T-cell (primary cell): ENCODE measurements at places on chromosomes 16 and 17.

GRCh38 chr17:45869676-45870341 lies 24.5 kb upstream of the MAPT start:
- peaks cover 8% of the 10 kb centered on the region for H3K27me3 ChIP-seq
- H3K4me1 ChIP-seq = peaks cover 4% of the 10 kb centered on the region
- no peaks in the 10 kb centered on the region for H3K36me3 ChIP-seq
- no peak for DNase-seq
- H3K27ac ChIP-seq = no peak overlapping the region
- H3K4me3 ChIP-seq = no peak overlapping the region

- H3K27me3 ChIP-seq = no peaks in the 10 kb centered on the region
- H3K27ac ChIP-seq = no peak overlapping the region
- H3K36me3 ChIP-seq = no peaks in the 10 kb centered on the region
- H3K4me3 ChIP-seq = no peak overlapping the region
- no peaks in the 10 kb centered on the region for H3K4me1 ChIP-seq
These were observed 33.1 kb upstream of the DDX52 start for GRCh38 chr17:37676115-37676925.

- H3K27me3 ChIP-seq = no peaks in the 10 kb centered on the region
- H3K27ac ChIP-seq = peak overlapping the region; percentile 92
- H3K4me3 ChIP-seq = peak overlapping the region; percentile 60
- peaks cover 41% of the 10 kb centered on the region for H3K4me1 ChIP-seq
- no peaks in the 10 kb centered on the region for H3K36me3 ChIP-seq
- DNase-seq = peak; percentile 60
These were observed 28.1 kb downstream of the KIAA0513 start for GRCh38 chr16:85055493-85056210.

- no peaks in the 10 kb centered on the region for H3K36me3 ChIP-seq
- H3K27ac ChIP-seq = no peak overlapping the region
- no peak for DNase-seq
- H3K27me3 ChIP-seq = no peaks in the 10 kb centered on the region
- no peaks in the 10 kb centered on the region for H3K4me1 ChIP-seq
These were observed 14.8 kb upstream of the NUP93 start for GRCh38 chr16:56715126-56715525.

DNA sequence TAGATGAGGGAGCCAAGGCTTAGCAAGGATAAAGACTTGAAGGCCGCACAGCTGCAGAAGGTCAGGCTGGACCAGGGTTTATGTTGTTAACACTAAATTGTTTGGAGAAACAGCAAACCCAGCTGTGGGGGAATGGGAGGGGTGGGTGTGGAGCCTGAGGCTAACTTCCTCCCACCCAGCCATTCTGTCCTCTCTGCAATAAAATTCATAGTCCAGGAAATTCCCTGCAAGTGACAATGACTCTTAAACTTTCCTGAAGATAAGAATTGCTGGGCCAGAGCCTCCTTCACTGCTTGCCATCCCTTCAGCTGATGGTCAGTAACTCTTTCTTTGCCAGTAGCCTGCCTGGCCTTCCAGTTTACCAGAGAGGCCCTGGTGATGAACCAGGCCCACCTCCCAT lies 19.4 kb upstream of the ATP5MC1 start:
- DNase-seq = no peak
- no peaks in the 10 kb centered on the region for H3K4me1 ChIP-seq
- H3K4me3 ChIP-seq = no peak overlapping the region
- no peaks in the 10 kb centered on the region for H3K36me3 ChIP-seq
- no peak overlapping the region for H3K27ac ChIP-seq

GRCh38 chr16:67150047-67150832 lies 558 bp downstream of the B3GNT9 start:
- peaks cover 2% of the 10 kb centered on the region for H3K4me1 ChIP-seq
- no peak for DNase-seq
- peak overlapping the region; percentile 57 for H3K4me3 ChIP-seq
- H3K27me3 ChIP-seq = no peaks in the 10 kb centered on the region
- H3K27ac ChIP-seq = no peak overlapping the region
- H3K36me3 ChIP-seq = peaks cover 2% of the 10 kb centered on the region

DNA sequence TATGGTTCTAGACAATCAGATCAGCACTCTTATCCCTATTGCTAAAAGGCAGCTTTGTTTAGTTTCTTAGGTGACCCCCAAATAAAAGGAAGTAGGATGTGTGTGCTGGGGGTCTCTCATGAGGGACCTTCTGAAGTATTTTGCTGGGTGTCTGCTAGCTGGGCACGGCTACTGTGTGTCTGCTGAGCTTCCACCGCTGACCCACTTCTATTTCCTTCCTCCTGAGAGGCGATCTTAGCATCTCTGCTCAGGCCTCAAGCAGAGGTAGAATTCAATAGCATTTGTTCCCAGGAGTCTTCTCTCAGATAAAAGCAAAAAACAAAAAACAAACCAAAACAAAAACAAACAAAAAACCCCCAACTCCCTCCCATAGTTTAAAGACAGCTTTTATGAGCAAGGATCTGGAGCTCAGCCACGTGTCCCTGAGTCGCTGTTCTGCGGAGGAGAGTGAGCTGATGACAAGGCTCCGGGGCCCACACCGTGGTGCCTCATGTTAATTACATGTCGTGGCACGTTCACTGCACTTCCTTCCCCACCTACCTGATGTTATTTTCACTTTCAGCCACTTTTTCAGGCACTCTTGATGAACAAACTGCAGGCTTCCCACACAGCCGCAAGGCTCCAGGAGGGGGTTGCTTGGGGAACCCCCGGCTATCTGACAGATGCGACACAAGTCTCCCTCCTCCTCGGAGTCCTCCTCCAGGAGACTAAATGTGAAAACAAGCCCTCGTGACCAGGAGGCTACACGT lies 83.5 kb downstream of the MARCHF10 start:
- peak; percentile 48 for DNase-seq
- peak overlapping the region; percentile 1 for H3K4me3 ChIP-seq
- H3K27ac ChIP-seq = peak overlapping the region; percentile 86
- H3K4me1 ChIP-seq = peaks cover 21% of the 10 kb centered on the region
- H3K36me3 ChIP-seq = no peaks in the 10 kb centered on the region

GRCh38 chr16:57938936-57939871 lies 31.7 kb downstream of the CNGB1 start:
- no peak overlapping the region for H3K4me3 ChIP-seq
- no peak overlapping the region for H3K27ac ChIP-seq
- no peak for DNase-seq
- peaks cover 35% of the 10 kb centered on the region for H3K27me3 ChIP-seq

DNA sequence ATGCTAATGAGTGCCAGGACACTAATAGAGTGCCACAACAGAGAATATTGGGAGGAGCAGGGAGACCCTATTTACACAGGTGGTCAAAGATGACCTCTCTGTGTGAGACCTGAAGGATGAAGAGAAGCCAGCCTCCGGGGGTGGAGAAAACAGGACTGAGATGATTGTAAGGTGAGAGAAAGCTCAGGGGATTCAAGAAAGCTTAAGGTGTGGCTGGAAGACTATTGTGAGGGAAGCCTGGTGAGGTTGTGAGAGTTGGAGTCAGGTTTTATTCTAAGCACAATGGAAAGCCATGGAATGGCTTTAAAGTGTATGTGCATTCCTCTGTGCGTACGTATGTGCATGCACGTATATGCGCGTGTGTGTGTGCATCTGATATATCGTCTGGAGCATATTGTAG lies 10.4 kb upstream of the MARCHF10 start:
- H3K36me3 ChIP-seq = no peaks in the 10 kb centered on the region
- no peak overlapping the region for H3K4me3 ChIP-seq
- H3K4me1 ChIP-seq = no peaks in the 10 kb centered on the region
- no peak overlapping the region for H3K27ac ChIP-seq

DNA sequence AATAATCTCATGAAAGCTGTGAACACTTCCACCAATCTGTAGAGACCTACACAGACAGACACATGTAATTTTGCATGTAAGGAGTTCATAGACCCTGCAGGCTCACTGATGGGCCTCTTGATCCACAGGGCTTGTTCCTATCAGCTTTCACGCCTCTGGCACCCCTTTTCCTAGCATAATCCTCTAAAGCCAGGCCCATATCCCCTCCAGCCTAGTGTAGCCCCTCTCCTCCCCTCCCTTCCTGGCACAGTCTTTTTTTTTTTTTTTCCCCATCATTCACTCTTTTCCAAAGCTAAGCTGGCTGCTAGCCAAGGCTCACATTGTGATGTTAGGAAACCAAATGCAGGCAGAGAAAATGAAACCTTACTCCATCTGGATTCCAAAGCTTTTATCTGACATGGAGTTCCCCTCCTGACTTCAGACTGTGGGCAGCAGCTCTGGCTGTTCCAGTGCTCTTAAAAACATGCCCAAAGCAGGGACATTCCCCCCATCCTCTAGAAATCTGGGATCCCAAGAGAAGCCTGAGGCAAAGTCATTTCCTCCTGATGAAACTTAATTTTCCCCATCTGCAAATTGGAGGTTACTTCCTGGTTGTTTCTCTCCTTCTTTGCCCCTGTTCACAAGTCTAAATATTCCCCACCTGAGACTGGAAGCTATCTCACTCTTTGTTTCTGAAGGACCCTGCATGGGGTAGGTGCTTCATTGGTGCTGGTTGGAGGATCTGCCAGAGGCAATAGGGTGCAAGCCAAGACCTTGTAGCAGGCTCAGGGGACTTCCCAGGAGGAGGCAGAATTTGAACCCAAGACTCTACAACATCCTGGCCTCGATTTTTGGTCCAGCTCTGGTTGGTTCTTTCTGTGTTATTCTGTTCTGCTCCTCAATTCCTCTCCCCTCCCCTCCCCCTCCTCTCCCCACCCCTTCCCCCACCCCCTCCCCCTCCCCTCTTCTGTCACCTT lies 9.9 kb upstream of the CCL5 start:
- H3K36me3 ChIP-seq = no peaks in the 10 kb centered on the region
- no peaks in the 10 kb centered on the region for H3K27me3 ChIP-seq
- H3K4me1 ChIP-seq = peaks cover 69% of the 10 kb centered on the region
- peak overlapping the region; percentile 43 for H3K27ac ChIP-seq
- H3K4me3 ChIP-seq = no peak overlapping the region

DNA sequence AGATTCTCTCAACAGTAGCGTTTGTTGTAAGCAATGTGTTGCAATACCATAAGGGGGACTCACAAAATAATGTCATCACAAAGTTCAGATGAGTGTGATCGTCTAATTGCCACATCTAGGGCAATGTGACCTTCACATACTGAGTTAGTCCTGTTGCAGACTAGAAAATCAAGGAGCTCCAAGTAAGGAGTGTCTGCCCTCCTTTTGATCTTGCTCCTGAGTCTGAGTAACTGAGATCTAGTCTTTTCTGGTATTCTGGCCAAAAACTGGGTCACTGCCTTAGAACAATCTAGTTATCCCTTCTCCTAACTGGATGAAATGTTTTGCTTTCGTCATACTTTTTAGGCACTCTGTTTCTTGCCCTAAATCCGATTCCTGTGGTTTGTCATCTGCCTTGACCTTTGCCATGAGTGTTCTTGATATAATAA lies 712.1 kb downstream of the CDH11 start:
- DNase-seq = no peak
- no peaks in the 10 kb centered on the region for H3K4me1 ChIP-seq
- no peak overlapping the region for H3K4me3 ChIP-seq
- no peak overlapping the region for H3K27ac ChIP-seq

GRCh38 chr17:28211811-28212210 lies 107.2 kb upstream of the TMEM97 start:
- H3K27ac ChIP-seq = no peak overlapping the region
- no peaks in the 10 kb centered on the region for H3K4me1 ChIP-seq
- H3K36me3 ChIP-seq = no peaks in the 10 kb centered on the region

DNA sequence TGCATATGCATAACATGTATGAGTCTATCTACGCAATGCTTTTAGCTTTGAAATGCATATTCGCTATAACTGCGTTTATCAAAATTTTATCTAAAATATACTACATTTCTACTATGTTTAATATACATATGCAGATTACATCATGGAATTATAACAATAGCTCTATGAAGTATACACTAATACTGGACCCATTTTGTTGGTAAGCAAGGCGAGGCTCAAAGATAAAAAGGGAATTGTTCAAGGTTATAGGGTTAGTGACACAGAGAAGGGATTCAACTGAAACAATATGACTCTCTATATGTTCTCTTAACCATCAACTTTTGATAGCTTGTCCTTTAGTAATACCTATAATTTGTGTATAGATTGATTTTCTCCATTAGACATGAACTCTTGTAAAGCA lies 60.9 kb upstream of the SMIM36 start:
- H3K27me3 ChIP-seq = no peaks in the 10 kb centered on the region
- H3K27ac ChIP-seq = no peak overlapping the region
- H3K4me3 ChIP-seq = no peak overlapping the region
- peaks cover 14% of the 10 kb centered on the region for H3K4me1 ChIP-seq
- DNase-seq = no peak
- H3K36me3 ChIP-seq = no peaks in the 10 kb centered on the region

DNA sequence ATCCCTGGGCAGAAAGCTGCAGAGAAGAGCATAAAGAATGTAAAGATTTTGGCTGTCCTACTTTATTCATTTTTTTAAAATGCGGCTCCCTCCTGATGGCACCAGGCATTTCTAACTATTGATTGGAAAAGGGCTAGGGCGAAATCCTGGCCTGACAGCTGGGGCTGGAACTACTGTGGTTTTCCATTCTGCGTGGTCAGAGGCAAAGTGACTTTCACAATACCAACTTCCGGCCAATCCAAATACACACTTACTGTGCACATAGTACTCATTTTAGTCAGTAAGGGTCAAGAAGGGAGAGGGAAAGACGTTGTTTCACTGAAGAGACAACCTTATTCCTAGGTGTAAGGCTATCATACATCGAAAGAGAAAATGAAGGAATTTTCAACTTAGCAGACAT lies 113.8 kb upstream of the PMFBP1 start:
- DNase-seq = no peak
- no peaks in the 10 kb centered on the region for H3K36me3 ChIP-seq
- H3K4me3 ChIP-seq = no peak overlapping the region
- no peaks in the 10 kb centered on the region for H3K27me3 ChIP-seq
- H3K27ac ChIP-seq = no peak overlapping the region

DNA sequence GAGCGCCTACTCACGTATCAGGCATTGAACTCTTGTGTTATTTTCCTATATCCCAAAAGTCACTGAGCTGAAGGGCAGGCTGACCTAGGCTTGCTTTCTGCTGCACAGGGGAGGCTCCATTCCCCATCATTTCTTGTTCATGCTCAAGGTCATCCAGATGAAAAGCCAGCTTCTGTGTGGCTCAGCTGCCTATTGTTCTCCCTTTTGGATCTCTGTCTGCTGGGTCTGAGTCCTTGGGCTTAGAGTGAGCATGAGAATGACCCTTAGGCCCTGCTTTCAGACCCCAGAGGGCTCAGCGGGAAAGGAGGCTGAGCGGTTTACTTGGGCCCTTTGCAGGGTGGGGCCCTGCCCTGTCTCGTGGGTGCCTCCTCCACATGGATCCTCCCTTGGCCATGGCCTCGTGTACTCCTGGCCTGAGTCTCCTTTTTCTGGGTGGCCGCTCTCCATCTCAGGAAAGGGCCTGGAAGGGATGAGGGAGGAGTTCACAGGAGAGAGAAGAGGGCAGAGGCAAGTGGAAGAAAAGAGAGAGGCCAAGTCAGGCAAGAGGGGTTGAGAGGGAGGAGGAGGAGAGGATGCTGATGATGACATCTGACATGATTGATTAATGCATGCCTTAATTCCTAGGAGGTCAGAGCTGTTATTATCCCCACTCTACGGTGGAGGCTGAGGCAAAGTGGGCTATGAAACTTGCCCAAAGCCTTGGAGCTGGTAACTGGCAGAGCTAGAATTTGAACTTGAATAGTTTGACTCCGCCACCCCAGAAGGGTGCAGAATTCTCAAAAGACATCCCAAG lies 19.8 kb upstream of the MAP3K14 start:
- H3K27ac ChIP-seq = no peak overlapping the region
- H3K36me3 ChIP-seq = no peaks in the 10 kb centered on the region
- no peak overlapping the region for H3K4me3 ChIP-seq
- DNase-seq = no peak
